ENCODE measurements at places on chromosomes 1 and 21.

DNA sequence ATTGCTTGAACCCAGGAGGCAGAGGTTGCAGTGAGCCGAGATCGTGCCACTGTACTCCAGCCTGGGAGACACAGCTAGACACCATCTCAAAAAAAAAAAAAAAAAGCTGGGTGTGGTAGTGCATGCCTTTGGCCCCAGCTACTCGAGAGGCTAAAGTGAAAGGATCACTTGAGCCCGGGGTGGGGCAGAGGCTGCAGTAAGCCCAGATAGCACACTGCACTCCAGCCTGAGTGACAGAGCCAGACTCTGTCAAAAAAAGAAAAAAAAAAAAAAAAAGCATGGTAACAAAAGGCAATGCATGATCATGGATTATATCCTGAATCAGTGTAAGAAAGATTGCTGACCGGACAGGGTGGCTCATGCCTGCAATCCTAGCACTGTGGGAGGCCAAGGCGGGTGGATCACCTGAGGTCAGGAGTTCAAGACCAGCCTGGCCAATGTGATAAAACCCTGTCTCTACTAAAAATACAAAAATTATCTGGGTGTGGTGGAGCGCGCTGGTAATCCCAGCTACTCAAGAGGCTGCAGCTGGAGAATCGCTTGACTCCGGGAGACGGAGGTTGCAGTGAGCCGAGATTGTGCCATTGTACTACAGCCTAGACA lies 76.3 kb downstream of the RUSC1 start:
- DNase-seq = no peak

- DNase-seq = peak; percentile 38
Measured at GRCh38 chr1:245969283-245969682, 537.8 kb downstream of the SMYD3 start.

GRCh38 chr1:28056129-28056925 lies 32.1 kb downstream of the EYA3 start:
- DNase-seq = no peak

DNA sequence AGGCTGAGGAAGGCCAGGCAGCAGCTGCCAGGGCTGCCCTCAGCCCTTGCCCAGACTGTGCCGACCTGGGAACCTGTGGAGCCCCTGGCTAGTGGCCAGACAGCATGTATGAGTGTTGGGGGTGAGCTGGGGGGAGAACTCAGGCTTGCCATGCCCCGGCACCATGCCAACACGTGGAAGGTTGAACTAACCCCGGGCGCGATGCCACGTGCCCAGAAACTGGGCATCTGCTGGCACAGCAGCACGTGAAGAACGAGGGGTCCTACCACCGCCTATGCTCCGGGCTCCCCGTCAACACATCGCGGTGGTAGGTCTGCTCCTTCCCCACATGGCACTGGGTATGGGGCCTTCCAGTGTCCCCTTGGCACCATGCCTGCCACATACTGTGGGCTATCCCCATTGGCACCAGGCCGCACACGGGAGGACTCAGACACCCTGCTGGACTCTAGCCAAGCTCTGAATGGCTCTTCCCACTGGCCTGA lies 68.7 kb downstream of the CASZ1 start:
- DNase-seq = no peak

- DNase-seq = peak; percentile 31
Measured at GRCh38 chr1:234780531-234781162, 170.7 kb upstream of the IRF2BP2 start.

GRCh38 chr21:41663805-41664788 lies 102.8 kb downstream of the RIPK4 start:
- DNase-seq = no peak

- no peak for DNase-seq
Measured at GRCh38 chr1:158147401-158147800, 33.3 kb upstream of the CD1D start.

GRCh38 chr1:224565611-224566406 lies 50.3 kb upstream of the CNIH3 start:
- no peak for DNase-seq

DNA sequence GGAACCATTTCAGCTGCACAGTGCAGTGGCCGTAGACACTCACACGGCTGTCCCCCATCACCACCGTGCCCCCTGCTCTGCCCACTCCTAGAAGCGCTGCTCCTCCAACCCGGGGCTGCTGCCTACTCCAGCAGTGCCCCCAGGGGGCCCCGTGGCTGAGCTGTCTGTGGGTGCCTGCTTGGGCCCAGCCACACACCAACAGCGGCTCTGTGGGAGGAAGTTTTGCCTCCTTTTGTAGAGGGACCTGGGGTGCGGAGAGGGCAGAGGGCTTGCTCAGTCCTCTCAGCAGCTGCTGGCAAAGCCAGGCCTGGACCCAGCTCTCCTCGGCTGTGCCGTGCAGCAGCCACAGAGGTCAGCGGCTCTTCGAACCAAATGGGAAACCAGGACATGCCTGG lies 11.4 kb upstream of the LRRC3 start:
- DNase-seq = no peak
